ENCODE measurements at places on chromosomes 3 and 15.

GRCh38 chr3:25151281-25151902 is 276.7 kb upstream of the RARB start:
- no peak for DNase-seq

DNA sequence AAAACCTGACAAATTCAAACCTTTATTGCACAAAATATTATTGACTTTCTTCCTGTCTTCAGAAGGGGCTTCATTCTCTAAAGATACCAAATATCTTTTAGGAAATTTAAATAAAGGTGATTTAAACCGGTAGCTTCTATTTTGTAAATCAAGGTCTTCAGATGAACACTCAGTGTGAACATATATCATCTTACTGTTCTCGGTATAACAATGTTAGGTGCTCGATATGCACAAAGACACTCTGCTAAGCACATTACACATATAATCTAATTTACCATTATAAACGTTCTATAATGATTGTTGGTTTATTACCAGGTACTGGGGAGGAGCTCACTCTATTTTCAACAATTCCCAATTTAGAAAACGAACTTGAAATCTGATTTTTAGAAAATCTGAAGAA is 225.4 kb upstream of the AZI2 start:
- DNase-seq = no peak

- no peak for DNase-seq
Measured at GRCh38 chr3:78344918-78345317, 1305.0 kb downstream of the ROBO2 start.

GRCh38 chr3:13066236-13066635 is 7.0 kb downstream of the IQSEC1 start:
- DNase-seq = no peak

DNA sequence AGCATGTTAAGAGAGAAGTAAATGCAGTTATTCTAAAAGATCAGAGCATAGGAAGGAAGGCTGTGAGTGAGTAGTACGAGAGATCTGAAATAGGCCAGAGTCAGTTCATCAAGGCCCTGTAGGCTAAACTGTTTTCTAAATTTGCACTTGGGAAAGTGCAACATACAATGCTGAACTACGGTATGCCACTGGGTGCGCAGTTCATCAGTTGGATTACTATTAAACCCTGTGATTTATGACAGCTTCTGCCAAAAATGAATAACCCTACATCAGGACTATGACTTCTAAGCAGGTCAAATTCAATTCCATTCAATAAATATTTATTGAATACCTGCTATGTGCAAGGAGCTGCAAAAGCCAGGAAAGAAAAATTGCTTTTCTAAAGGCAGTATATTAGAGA is 10.8 kb downstream of the CBLB start:
- DNase-seq = no peak

- DNase-seq = no peak
Measured at GRCh38 chr3:52998771-52999513, 46.9 kb downstream of the SFMBT1 start.

DNA sequence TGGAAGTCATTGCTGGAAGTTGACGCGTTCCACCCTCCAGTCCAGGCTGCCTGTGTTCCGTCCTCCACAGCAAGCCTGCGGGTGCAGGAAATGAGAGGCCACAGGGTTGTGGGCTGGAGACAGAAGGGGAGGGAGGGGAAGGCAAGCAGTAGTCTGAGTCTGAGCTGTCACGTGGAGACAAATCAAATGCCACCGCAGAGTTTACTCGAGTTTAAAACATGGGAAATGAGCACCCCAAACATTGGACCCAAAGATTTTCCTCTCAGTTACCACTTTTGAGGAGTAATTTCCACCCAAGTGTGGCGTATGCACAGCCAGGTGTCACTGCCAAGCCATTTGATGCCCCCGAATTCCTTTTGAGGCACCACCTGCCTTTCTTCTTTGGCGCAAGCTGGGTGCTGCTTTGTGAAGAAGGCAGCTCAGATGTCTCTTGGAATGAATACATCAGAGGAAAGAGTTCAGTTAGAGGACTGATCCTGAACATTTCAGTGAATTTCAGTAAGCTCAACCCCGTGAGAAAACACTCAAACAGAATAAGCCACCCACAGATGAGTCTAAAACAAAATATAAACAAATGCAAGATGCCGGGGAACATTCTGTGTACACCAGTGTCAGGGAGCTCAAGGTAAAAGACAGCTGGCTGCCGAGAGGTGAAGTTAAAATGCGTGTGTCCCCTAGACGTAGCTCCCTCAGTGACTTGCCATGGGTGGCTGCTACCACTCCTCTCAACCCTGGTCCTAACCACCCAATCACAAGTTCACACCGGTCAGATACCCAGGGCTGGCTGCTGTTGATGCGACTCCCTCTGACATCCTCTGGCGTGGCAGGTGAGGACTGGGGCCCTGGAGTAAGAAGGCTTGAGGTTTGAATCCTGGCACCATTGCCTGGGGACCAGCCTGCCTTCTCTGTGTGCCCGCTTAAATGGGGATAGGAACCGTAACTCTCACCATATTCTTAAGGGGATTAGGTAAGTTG is 203.8 kb downstream of the UACA start:
- DNase-seq = peak; percentile 65

DNA sequence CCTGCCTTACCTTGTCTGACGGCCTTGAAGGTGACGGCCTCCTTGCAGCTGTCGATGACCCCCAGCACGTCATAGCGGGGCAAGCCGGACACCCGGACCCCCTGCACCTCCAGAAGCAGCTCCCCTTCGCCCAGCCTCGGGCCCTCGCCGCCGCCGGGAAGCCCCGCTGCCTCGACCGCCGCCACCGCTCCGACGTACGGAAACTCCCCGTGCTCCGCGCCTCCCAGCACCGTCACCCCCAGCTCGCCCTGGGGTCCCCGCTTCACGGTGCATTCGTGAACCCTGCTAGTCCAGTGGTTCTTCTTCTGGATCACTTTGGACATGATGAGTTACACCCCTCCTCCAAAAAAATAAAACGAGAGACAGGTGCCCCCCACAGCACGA is 740 bp downstream of the MAGI1 start:
- DNase-seq = no peak

- no peak for DNase-seq
Measured at GRCh38 chr3:29267226-29267625, 13.6 kb upstream of the RBMS3 start.

DNA sequence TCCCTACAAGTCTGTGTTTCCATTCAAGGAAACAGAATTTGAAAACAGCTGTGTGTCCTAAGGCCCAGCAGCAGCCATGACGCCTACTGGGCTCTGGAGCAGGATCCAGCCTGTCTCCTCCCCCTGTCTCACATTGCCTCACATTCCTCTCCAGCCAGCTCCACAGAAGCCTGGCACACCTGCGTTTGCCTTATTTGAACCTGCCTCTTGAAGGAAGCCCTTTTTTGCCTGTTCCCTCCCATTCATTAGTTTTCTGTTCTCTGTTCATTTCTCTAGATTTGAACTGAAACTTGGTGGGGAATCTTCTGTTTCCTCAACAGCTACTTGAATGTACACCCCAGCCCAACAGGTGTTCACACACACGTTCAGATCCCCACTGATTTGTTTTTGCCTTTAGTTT is 890.5 kb downstream of the TUSC7 start:
- DNase-seq = no peak

DNA sequence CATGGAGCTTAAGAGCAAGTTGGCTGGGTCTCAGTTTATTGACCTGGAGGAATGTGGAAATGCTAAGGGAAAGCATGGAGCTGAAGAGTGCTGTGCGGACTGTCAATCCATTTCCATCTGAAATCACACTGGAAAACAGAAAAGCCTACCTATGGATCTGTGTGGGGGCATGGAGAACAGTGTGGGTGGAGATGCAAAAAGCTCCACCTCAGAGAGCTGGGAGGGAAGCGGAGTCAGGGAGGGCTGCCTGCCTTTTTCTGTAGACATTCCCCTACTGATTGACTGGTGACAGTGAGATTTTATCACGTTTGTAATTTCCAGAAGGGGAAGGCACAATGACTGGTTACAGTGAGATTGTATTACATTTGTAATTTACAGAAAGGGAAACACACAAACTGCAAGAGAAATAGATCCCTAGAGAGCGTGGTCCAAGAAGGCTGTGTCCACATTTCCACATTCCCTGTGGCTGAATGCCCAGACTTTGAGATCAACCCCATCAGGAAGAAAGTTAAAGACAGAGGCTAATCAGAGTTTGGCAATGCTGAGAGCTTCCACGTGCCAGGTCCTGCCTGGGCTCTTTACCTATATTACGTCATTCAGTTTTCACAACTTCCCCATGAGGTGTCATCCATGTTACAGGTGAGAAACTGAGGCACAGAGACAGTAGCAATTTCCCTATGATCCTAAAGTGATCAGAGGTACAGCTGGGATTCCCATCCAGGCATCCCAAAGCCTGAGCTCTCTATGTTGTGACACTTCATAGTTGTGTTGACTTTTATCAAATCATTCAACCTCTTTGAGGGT is 67.7 kb upstream of the NSMCE3 start:
- no peak for DNase-seq

- no peak for DNase-seq
Measured at GRCh38 chr3:136862617-136863322, 762 bp downstream of the NCK1 start.

GRCh38 chr3:24047513-24047912 is 102.4 kb downstream of the NR1D2 start:
- DNase-seq = no peak

DNA sequence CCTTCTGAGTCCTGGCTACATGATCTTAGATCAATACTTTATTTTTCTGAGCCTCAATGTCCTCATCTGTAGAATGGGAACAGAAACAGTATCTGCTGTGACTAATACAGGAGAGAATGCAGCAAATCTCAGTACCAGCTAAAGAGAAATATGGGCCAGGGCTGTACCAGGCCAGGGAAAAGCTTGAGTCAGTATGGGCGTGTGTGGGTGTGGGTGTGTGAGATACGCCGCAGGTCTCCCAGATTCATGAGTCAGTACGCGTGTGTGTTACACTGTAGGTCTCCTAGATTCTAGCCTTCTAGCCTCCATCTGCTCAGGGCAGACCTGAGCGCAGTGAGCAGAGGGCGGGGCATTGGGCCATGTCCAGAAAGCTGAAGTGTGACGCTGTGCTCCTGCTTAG is 15.2 kb downstream of the GNAI2 start:
- DNase-seq = no peak

DNA sequence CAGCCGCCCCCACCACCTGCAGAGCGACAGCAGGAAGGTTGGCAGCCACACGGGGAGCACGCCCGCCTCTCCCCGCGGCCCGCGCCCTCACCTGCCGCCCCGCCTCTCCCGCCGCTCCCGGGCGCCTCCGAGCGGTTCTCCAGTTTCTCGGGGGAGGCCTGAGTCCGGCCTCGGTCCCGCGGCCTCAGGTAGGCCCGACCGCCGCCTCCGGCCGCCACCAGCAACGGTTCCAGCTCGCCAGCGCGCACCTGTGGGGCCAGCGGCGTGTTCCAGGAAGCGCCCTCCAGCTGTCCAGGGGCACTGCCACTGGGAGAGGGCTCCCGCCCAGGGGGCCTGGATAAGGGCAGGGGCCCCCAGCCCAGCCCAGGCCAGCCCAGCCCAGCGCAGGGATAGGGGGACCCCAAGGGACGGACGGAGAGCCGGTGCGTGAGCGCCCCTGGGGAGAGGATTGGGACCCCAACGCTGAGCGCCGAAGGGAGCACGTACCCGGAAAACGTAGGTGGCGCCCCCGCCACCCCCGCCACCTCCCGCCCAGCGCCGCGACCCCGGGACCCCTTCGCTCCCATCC is 2.2 kb downstream of the LTK start:
- DNase-seq = no peak

DNA sequence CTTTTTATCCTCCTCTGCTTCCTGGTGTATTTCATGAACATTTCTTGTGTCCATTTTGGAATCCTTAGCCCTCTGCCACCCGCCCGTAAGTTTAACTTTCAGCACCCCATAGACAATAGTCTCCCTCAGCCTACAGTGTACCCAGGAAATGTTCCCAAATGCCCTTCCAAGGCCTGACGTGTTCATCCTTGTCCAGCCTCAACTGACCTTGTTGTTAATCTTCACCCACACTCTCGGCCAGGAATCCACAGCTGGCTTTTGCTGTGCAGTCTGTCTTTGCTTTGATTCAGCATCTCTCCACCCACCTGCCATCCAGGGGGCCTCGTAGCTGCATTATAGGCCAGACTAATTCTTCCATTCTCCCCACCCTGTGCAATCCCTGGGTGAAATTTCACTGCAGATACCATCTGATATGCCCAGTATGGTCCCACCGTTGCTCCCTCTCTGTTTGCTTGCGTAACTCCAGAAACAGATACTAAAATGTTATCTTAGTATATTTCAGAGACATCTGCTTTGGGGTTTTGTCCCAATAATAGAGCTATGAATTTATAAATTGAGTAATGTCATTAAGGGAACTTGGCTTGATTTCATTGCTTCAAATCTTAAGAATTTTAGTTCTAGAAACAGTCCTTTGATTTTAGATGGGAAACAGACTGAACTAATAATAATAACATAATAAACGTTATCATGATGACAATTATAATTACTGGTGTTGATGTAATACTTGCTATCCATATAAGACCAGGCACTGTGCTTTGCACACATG is 16.6 kb downstream of the GUCA1C start:
- DNase-seq = no peak

- no peak for DNase-seq
Measured at GRCh38 chr3:186025161-186025560, 83.7 kb downstream of the ETV5 start.

DNA sequence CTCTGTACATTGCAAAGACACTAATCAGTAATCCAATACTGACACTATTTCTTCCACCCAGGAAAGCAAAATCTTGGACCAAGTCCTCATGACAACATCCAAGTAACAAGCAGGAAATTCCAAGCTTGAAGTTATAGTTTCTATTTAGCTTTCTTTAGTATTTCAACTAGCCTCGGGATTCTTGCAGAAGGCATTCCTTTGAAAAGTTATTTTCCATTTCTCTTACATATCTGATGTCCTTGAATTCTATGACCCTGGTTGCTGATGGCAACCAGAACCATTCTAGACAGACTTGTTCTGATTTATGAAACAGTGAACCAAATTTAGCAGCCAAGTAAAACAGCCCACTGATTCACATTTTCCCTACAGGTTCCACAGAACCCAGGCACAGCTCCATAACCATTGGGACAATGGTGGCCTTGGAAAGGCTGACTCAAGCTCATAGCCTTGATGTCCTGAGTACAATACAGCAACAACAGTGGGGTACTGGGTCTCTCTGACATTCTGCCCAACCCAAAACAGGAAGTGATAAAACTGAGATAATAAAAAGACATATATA is 26.5 kb downstream of the P3H2 start:
- DNase-seq = no peak

DNA sequence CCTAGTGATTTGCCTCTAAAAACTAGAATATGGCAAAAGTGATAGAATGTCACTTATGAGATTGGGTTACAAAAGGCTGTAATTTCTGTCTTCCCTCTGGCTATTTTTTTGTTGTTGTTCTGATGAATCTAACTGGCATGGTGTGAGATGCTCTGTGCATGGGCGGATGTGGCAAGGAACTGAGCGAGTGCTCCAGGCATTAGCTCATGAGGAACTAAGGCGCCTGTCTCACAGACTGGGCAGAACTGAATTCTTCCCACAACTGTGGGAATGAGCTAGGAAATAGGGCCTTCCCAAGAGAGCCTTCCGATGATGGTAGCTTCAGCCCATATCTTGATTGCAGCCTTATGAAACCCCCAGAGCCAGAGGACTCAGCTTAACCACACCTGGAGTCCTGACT is 222.5 kb downstream of the NR2F2 start:
- no peak for DNase-seq

- DNase-seq = no peak
Measured at GRCh38 chr3:180961087-180961486, 28.4 kb downstream of the DNAJC19 start.

Measured in naive thymus-derived CD8-positive, alpha-beta T cell (primary cell).